CD4-positive, alpha-beta memory T cell (primary cell): ENCODE measurements at places on chromosomes 16 and 17.

- peaks cover 10% of the 10 kb centered on the region for H3K4me1 ChIP-seq
- peak overlapping the region; percentile 54 for H3K4me3 ChIP-seq
- no peaks in the 10 kb centered on the region for H3K36me3 ChIP-seq
- no peak for DNase-seq
Measured at GRCh38 chr17:18361837-18362697, 1.3 kb downstream of the SHMT1 start.

- DNase-seq, result no peak
- peaks cover 12% of the 10 kb centered on the region for H3K36me3 ChIP-seq
- H3K27ac ChIP-seq, result no peak overlapping the region
- no peaks in the 10 kb centered on the region for H3K4me1 ChIP-seq
Measured at GRCh38 chr17:2452216-2452750, 51.4 kb upstream of the MNT start.

DNA sequence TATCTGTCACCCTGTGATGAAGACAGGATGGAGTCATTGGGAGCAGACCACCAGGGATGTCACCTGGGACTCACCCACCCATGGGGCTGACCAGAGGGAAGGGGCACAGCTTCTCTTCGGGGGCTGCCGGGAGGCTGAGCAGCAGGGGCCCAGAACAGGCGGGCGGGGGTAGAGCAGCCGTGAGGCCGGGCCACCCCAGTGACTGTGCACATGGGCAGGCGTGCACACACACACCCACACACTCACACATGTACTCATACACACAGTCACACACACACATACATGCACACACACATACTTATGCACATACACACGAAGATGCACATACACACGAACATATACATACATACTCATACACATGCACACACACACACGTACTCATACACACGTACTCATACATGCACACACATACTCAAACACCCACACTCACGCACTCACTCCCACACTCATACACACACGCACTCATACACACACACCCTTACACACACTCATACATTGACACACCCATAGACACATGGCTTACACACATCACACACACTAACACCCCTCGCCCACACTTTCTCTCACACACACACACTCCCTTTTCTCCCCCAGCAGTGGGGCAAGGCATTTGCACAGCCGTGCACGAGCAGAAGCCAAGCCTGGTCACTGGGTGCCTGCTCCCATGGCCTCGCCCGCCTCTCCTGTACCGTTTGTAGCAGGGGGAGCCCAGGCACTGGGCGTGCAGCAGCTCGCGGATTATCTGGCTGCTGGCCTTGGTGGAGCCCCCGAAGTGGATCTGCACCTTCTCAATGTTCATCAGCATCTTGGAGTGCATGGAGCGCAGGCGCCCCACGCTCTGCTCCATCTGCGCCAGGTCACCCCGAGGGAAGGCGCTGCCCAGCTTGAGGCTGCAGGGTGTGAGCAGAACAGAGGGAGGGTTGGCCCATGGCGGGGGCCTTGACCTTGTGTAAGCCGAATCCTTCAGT is 12.4 kb downstream of the UBALD2 start:
- H3K27me3 ChIP-seq, result no peaks in the 10 kb centered on the region
- no peak overlapping the region for H3K4me3 ChIP-seq
- no peak for DNase-seq
- H3K4me1 ChIP-seq, result peaks cover 33% of the 10 kb centered on the region
- H3K36me3 ChIP-seq, result no peaks in the 10 kb centered on the region

DNA sequence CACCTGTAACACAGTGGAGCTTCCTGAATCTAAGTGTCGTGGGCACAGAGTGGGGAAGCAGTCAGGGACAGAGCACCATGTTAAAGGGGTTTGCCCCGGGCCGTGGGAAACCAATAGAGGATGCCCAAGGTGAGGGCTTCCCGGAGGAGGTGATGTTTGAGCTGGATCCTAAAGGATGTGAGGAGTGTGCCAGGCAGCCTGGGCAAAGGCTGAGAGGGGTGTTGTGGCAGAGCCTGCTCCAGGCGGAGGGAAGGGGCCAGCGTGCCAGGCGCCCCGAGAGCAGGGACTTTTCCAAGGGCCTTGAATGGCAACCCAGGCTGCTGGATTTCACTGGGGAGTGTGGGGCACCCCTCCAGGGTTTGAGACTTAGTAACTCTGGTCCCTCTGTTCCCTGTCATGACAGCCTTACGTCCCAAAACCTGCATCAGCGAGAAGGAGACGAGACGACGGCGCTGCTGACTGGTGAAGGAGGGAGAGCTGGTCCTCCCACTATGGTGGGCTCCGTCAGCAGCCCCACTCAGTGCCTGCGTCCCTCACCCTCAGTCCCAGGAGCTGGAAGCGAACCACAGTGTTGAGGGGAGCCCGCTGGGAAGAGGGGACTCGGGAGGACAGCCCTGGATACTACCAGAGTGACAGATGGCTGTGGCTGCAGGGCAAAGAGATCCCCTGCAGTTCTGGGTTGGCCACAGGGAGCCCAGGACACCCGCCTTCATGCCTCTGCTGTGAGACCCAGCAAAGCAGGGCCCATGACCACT is 228.4 kb downstream of the KATNIP start:
- H3K27ac ChIP-seq, result no peak overlapping the region
- no peak overlapping the region for H3K4me3 ChIP-seq
- no peaks in the 10 kb centered on the region for H3K27me3 ChIP-seq
- H3K4me1 ChIP-seq, result no peaks in the 10 kb centered on the region

GRCh38 chr16:52573365-52574299 is 26.7 kb upstream of the TOX3 start:
- no peaks in the 10 kb centered on the region for H3K4me1 ChIP-seq
- no peaks in the 10 kb centered on the region for H3K27me3 ChIP-seq
- H3K36me3 ChIP-seq, result no peaks in the 10 kb centered on the region
- no peak for DNase-seq
- no peak overlapping the region for H3K27ac ChIP-seq

- peaks cover 16% of the 10 kb centered on the region for H3K36me3 ChIP-seq
- no peak for DNase-seq
- no peak overlapping the region for H3K4me3 ChIP-seq
- no peak overlapping the region for H3K27ac ChIP-seq
- no peaks in the 10 kb centered on the region for H3K27me3 ChIP-seq
- H3K4me1 ChIP-seq, result peaks cover 33% of the 10 kb centered on the region
Measured at GRCh38 chr16:9122342-9122741, 30.9 kb downstream of the HAPSTR1 start.

DNA sequence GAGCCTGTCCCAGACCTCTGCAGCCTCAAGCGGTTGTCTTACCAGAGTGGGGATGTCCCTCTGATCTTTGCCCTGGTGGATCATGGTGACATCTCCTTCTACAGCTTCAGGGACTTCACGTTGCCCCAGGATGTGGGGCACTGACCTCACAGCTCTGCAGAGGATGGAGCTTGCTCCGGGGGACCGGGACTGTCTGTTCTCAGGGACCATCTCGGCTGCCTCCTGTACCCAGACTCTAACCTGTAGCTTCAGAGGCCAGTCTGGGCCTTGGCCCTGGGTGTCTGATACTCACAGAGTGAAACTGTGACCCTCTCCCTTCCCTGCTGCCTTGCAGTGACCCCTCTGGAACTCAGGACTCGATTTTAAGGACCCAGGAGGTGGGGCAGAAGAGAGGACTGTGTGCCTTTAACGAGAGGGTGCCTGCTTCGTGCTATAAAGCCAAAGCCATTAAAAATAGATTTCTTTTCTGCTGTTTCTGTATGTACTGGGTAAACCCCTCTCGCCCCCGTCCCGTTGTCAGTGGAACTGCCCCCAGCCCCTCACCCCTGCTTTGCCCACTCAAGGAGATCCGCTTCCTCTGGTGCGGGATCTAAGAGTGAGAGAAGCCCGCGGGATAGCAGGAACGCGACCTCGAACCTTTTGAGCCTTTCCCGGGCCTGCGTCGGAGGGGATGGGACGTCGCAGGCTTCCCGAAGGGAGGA is 1.1 kb upstream of the LLGL2 start:
- H3K4me1 ChIP-seq, result peaks cover 24% of the 10 kb centered on the region
- no peaks in the 10 kb centered on the region for H3K27me3 ChIP-seq
- H3K36me3 ChIP-seq, result peaks cover 22% of the 10 kb centered on the region
- peak overlapping the region; percentile 56 for H3K27ac ChIP-seq
- H3K4me3 ChIP-seq, result no peak overlapping the region

DNA sequence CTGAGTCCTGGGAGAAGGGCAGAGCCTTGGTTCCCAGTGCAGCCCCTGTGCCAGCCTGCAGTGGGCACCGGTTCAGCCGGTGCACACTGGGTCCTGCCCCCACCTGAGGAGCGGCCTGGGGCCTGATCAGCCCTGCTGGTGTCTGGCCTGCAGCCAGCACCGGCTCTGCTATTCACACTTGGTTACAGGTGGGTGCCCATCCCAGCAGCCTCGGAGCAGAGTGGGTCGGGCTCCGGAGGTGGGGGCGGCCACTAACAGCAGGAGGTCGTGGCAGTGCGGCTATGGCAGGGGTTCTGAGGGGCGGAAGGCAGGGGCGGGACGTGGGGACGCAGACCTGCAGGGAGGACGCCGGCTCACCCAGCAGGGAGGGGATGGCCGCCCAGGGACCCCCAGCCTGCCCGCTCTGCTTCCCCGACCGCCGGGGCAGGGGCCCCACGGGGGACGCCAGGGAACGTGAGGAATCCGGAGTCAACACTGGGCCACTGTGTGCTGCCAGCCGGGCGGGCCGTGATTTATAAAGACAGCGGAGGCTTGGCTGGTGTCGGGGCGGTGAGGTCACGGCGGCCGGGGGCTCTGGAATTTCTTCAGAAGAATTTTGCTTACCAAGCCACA is 20.3 kb downstream of the METRNL start:
- H3K4me1 ChIP-seq, result peaks cover 6% of the 10 kb centered on the region
- H3K27ac ChIP-seq, result no peak overlapping the region
- H3K36me3 ChIP-seq, result no peaks in the 10 kb centered on the region
- DNase-seq, result peak; percentile 37
- no peak overlapping the region for H3K4me3 ChIP-seq
- no peaks in the 10 kb centered on the region for H3K27me3 ChIP-seq

DNA sequence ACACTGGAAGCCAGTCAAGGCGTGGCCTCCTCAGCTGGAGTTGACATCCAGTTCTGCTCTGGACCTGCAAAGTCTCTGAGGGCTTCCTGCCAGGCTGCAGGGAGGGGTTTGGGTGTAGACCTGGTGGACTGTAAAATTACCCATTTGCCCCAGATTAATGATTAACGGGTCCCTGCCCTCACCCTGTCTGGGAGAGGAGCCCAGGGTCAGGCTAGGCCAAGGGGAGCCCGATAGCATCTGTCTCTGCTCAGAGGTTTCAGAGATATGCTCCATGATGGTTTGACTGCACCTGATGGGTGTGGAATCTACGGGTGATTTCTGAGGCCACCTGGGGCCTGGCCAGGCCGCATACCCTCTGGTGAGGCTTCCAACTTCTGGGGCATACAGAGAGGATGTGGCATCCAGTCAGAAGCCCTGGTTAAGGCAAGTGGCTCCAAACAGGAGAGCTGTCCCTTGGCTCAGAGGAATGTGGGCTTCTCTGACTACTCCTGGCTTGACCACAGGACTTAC is 11.2 kb downstream of the PPY start:
- H3K4me1 ChIP-seq, result peaks cover 21% of the 10 kb centered on the region
- no peaks in the 10 kb centered on the region for H3K36me3 ChIP-seq
- no peaks in the 10 kb centered on the region for H3K27me3 ChIP-seq
- no peak overlapping the region for H3K4me3 ChIP-seq
- no peak overlapping the region for H3K27ac ChIP-seq
- DNase-seq, result no peak

GRCh38 chr16:52496051-52496876 is 50.7 kb downstream of the TOX3 start:
- H3K4me1 ChIP-seq, result no peaks in the 10 kb centered on the region
- no peak overlapping the region for H3K4me3 ChIP-seq
- H3K36me3 ChIP-seq, result no peaks in the 10 kb centered on the region
- no peak overlapping the region for H3K27ac ChIP-seq
- DNase-seq, result no peak
- no peaks in the 10 kb centered on the region for H3K27me3 ChIP-seq

DNA sequence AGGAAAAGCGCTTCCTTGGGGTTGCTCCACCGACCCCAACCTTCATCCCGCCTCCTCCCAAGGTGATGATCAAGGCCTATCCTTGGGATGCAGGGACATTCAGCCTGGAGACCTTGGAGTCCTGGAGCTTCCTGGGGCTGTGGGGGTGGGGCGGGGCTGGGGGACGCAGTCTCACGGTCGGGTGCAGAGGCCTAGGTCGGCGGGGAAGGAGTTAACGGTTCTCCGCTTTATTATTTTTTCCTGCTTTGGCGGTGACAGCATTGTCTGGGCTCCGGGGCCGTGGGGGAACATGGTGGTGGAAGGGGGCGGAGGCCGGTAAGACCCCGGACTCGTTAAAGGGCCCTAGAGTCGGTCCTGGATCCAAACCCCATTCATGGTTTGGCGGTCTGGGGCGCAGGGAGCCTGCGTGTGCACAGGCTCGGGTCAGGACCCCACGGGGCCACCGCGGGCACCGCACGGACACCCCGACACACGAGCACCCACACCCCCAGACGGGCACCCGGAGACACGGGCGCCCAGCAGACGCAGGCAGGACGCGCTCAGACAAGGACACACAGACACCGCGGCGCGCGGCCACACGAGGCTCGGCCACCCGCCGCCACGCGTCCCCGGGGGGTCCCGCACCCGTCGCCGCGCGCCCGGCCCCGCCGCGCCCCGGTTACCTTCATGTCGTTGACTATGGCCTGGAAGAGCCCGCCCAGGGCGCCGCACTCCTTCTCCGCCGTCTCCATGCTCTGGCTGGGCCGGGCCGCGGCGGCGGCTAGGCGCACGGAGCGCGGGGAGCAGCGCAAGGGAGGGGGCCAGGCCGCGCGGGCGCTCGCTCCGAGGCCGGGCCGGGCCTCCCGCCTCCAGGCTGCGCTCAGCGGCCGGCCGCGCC is 554 bp downstream of the MTSS2 start:
- H3K27ac ChIP-seq, result no peak overlapping the region
- H3K4me1 ChIP-seq, result peaks cover 7% of the 10 kb centered on the region
- H3K27me3 ChIP-seq, result peaks cover 5% of the 10 kb centered on the region
- no peaks in the 10 kb centered on the region for H3K36me3 ChIP-seq
- H3K4me3 ChIP-seq, result no peak overlapping the region
- DNase-seq, result no peak

DNA sequence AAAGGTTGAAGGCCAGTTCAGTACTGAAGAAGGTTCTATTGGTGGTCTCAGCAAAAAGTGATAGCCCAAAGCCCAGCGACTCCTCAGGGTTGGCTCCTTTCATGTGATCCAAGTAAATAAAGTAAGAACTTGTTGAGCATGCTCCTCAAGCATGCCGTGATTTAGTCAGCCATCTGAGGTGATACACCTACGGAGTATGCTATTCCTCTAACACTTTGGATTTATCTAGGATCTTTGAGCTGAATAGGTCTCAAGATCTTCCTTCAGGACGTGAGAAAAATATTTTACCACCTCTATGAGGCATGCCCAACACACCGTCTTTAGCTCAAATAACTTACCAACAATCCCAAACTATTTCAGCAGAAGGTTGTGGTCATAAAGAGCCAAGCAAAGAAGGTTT is 153.3 kb upstream of the CORO6 start:
- H3K27ac ChIP-seq, result no peak overlapping the region
- H3K27me3 ChIP-seq, result no peaks in the 10 kb centered on the region
- no peaks in the 10 kb centered on the region for H3K36me3 ChIP-seq
- H3K4me3 ChIP-seq, result no peak overlapping the region
